ENCODE measurements at places on chromosomes 1 and 21.

DNA sequence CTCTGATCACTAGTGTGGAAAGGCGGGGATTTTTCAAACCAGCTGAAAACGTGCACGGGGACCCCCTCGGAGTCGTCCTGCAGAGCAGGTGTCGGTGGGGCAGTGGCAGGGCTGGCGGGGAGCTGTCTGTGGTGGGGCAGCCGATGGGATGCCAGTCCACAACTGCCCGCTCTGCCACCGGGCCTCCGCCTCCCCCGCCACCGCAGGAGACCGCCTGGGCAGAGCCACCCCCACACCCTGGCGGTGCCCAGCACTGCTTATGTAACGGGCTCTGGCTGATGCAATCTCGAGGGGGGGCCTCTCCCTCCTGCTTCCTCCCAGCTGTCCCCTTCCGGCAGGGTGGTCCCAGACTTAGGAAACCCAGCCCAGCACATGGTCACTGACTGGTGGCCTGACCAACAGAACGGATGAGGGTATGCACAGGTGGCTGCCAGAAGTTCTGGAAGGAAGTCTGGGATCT lies 9.3 kb downstream of the CHD5 start:
- no peak for DNase-seq

- no peak for DNase-seq
These were observed 53.4 kb downstream of the RPS6KA1 start for GRCh38 chr1:26582836-26583460.

GRCh38 chr1:42753070-42753469 lies 13.0 kb upstream of the CLDN19 start:
- DNase-seq = no peak

DNA sequence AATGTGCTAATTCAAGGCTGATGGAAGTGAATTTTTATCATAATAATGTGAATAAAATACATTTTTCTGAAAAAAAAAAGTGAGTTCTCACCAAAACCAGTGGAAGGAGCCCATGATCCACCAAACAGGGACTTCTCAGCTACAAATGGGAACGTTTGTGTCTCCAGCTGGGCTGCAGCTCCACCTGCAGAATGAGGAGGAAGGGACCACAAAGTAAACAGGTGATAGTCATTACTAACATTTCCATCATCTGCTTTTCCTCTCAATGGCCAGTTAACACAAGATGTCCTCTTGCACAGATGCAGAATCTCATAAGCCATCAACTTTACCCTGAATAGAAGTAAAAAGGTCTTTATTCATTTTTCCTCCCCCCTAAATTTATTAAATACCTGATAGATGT lies 246.2 kb downstream of the MRPL39 start:
- no peak for DNase-seq

DNA sequence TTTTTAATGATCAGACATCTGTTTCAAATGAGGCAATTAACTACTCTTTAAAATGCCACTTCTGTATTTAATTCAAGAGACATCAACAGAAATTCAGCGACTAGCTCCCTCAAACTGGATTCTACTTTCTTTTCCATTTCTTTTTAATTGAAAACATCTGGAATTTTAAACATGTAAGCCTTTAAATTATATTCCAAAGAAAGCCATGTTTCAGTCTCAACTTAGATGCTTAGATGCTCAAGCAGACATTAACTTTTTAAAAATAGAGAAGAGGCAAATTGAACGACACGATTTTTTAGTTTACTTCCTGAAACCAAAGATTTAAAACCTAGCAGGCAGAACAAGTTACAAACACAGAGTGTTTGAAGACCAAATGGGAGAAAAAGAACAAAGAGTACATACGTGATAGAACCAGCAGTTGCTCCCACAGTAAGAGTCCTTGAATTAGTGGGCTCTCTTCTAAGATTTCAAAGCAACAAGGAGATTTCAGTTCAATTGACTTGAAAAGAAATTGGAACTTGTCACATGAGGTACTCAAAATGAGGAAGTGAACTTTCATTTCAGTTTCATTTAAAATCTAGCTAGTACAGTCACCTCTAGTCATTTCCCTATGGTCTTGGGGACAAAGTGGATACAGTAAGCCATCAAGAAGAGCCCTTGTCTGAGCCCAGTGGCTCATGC lies at the start of gene CTSS:
CTSS (minus strand) TSS at position 483 of the 681 bp plus-strand sequence. CDS start 1,015 bp downstream, outside the sequence.
- DNase-seq = no peak

GRCh38 chr1:115781343-115781742 lies 12.8 kb upstream of the CASQ2 start:
- no peak for DNase-seq

DNA sequence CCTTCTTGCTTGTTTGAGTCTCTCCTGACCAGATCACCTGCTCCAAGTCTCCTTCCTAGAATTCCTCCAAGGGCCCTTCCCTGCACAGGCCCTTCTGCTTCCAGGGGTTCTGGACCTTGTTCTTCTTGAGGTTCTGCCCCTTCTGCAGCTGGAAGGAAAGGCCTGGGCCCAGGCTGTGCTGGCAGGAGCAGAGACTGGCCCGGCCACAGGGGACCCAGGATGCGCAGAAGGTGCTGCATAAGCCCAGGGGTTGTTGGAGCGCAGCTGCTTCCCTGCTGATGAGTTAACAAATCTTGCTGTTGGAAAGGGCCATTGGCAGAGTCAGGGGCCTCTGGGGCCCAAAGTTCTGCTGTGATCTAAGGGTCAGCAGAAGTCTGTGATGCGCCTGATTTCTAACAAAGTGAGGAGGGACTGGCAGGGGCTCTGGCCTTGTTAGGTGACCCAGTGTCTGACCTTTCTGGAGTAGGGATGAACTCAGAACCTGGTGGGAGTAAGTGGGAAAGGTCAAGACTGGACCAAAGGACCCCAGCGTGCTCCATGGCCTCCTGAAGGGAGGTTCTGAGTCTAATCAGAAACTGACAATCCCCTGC lies 509.8 kb downstream of the PTPRU start:
- DNase-seq = no peak

GRCh38 chr1:108878160-108878469 lies 1.3 kb downstream of the GPSM2 start:
- DNase-seq = no peak

GRCh38 chr1:115609021-115609420 lies 32.7 kb upstream of the VANGL1 start:
- DNase-seq = no peak

- no peak for DNase-seq
These were observed 35.2 kb upstream of the RCSD1 start for GRCh38 chr1:167594822-167595221.

DNA sequence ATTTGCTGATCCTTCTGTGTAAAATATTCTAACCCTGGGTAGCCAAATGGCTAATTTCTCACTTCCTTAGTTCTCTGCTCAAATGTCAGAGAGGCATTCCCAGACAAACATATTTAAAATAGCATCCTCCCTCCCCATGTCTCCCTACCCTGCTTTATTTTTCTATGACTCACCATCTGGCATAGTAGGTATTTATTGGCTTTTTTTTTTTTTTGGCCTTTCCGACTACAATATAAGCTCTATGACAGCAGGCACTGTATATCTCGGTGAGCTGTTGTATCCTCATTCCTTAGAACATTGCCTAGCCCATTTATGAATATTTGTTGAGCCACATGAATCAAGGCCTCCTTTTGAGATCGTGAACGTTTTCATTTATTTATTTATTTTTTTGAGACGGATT lies 1.5 kb upstream of the NEK7 start:
- DNase-seq = no peak

DNA sequence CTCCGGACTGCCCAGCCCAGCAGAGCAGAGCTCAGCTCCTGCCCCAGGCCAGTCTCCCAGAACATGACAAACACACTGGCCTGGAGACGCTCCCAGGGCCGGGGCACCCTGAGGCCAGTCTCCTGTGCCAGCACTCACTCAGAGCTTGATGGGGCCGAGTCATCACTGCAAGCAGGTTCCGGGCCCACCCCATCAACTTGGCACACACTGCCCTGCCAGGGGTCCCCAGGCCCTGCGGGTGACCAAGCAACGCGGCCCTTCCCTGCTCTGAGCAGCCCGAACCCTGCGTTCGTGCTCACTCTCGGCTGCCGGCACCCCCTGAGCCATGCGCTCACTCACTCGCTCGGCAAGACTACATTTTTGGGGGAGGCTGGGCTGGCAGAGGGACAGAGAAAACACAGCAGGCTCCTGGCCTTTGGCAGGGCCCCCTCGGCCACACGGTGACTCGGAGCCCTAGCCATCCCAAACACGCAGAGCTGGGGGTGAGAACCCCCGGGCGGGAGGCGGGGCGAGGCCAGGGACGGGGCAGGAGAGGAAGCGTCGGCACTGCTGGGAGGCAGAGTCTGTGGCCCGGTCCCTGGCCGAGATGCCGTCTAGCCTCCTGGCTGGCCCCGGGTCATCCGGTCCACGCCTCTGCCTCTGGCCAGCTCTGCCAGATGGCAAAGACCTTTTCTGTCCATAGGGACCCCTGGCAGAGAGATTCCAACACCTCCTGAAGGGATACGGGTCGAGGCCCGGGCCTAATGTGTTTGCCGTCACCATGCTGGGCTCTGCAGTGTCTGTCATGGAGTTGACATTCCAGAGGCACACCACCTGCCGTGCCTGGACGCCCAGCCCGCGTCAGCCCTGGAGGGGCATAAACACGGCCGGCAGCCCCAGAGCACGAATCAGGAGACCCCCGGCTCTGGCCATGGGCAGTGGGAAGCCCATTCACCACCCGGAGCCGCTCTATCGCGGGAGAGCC lies 68.0 kb downstream of the MEGF6 start:
- no peak for DNase-seq

DNA sequence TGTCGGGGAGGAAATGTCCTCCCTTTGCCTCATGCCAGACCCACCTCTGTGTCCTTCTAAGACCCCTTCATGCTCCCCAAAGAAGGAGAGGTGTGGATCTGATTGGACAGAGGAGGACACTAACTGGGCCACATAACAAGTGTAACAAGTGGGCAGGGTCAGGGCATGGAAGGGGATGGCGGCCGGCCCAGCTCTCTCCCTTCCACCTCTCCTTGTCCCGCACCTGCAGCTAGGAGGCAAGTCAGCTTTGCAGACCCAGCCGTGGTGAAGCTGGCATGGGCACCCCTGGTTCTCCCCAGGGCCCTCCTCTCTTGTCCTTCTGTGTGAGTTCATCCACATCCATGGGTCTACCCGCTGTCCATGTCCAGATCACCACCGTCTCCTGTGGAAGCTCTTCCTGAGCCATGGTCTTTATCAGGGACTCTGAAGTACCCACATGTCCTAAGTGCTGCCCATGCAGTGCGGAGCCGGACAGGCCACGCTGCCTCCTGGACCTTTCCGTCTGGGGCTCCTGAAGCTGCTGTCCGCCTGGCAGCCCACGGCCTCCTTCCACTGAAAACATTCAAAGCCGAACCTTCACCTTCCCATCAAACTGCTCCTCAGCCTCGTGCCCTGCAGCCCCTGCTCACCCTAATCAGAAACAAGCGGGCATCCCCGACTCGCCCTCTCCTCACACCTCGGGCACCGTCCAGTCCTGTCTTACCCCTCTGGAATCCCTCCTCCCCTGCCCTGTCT lies 460.5 kb downstream of the PTPRU start:
- no peak for DNase-seq

DNA sequence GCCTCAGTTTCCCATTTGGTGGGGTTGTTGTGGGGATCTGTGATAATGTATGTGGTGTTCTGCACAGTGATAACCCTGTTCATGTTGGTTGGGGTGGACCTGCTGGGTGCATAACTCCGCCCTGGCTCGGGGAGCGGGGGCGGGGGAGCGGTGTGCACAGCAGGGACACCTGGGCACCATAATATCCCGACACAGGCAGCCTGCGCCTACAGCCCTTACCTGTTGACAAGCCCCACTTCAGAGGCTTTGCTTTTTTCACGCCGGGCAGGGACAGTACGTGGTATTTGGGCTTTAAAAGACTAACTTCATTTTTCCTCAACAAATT lies 48.0 kb upstream of the ACOT11 start:
- DNase-seq = no peak

- DNase-seq = no peak
These were observed 166.9 kb downstream of the TOMM20 start for GRCh38 chr1:234961456-234962339.

GRCh38 chr1:21764615-21765423 lies 18.1 kb downstream of the USP48 start:
- no peak for DNase-seq

- no peak for DNase-seq
These were observed 22.7 kb downstream of the SDC3 start for GRCh38 chr1:30885570-30886522.
